Stimulated activated CD8-positive, alpha-beta memory T cell treated with anti-CD3 and anti-CD28 coated beads, Interleukin-2, amount 100 ng/mL, for 1 hour (primary cell): ENCODE measurements at places on chromosomes 7 and 10.

DNA sequence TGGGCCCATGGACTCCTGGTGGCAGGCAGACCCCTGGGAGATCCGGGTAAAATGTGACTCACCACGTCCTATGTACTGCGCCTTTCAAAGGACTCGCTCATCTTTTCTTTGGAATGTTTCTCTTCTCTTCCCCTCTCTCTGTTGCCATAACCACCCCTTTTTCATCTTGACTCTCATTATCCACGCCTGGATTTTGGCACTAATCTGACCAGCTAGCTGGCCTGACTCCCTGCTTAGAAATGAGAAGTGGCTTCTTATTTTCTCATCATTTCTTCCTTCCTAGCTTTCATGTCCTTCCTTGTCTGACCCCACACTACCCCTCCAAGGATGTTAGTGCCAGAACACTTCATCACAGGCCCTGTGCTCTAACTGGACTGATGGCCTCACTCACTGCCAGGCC is 98.0 kb upstream of the FAM171A1 start:
- no peak for DNase-seq

GRCh38 chr10:132457328-132458070 is 60.5 kb downstream of the PWWP2B start:
- no peak for DNase-seq

DNA sequence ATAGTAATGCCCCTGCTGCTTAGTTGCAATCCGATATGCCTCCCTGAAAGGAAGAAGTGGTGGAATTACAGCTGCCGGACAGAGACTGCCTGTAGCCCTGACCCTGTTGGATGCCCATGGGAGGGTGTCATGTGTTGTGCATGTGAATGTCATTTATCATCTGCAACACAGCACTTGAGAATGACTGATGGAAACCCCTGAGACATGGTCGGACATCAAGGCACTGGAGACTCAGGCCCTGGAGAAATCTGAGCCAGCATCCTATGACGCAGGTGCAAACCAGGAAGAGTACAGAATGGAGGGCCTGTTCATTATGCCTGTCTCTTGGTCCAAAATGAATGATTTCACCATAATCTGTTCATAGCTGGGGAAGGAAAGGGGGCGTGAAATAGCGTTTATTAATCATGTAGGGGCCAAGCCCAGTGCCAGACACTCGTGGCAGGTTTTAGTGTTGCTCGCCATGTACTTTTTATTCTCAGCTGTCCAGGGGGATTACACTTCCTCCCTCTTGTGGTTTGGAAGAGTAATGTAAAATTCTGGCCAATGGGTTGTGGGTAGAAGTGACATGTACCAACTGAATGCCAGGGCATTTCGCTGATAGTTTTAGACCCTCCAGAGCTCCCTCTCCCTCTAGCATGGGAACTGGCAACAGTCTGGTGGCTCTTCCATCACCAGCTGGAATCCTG is 23.0 kb upstream of the LEP start:
- DNase-seq: no peak

DNA sequence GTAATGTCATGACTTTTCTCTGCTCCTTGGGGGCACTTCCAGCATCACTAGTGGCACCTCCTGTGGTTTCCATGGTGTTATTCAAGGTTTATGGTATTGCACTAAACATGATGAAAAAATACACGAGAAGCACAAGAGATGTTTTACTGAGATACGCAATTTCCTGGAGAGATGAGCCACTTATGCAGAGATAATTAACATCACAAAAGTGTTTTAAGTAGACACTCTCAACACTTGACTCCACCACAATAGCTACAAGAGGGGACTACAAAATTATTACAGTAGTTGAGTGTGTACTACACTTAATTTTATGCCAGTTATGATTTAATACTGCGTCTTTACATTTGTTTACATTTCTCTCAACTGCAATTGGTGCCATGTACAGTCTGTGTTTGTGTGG is 906.7 kb downstream of the DNAJB9 start:
- no peak for DNase-seq

DNA sequence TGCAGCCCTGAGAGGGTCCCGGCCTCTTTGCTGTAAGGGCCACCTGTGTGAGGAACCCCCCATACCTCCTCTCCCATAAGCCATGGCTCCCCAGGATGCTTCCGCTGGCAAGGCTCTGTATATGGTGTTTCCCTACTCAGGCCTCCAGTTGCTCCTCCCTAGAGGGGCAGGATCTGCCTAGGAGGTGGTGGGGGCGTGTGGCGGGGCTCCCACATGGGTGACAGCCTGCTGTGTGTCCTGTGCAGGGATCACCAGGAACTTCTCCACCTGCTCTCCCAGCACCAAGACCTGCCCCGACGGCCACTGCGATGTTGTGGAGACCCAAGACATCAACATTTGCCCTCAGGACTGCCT is 25.7 kb upstream of the CSGALNACT2 start:
- DNase-seq: no peak

DNA sequence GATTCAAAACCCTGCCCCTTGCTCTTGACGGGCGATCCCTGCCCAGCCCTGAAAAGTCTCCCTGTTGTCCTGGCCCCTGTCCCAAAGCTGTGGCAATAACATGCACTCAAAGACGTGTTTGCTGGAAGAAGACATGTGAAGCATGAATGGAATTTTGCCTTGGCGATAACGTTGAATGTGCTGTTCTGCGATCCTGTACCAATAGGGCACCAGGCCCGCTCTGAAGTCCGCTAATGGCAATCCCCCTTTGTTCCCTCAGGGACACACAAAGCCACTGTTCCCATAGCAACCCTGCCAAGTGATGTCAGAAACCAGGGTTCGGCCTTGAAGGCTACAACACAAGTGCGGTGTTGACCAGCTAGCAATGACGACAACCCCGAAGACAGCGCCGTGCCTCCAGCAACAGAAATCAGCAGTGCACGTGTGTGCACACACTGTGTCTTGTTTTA is 284.6 kb downstream of the KLF6 start:
- DNase-seq: no peak

DNA sequence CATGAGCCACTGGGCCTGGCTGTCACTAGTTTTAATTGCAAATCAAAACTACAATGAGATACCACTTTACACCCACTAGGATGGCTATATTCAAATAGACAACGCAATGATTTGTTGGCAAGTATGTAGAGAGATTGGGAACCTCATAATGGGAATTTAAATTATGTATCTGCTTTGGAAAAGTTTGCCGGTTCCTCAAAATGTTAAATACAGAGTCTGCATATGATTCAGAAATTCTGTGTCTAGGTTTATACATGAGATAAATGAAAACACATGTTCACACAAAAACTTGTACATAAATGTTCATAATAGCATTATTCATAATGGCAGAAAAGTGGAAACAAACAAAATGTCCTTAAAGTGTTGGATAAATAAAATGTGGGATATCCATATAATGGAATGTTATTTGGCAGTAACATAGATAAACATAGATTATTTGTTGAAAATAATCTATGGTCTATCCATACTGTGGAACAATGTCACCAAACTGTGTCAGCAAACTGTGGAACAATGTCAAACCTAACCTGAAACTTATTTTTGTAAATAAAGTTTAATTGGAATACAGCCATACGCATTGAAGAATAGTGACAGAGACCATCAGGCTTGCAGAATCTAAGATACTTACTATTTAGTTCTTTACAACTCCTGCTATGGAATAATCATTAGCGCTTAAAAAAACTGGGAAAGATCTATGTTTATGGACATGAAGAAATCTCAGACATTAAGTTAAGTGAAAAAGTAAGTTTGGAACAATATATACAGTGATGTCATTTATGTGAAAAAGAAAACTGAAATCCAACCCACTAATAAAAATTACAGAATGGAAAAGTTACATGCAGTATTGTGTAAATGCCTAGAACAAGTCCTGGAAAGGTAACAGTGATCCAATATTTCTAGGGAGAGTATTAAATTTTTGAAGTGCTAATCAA is 70.9 kb downstream of the CCDC7 start:
- no peak for DNase-seq

- no peak for DNase-seq
Measured at GRCh38 chr10:70068925-70069324, 16.3 kb downstream of the MACROH2A2 start.

DNA sequence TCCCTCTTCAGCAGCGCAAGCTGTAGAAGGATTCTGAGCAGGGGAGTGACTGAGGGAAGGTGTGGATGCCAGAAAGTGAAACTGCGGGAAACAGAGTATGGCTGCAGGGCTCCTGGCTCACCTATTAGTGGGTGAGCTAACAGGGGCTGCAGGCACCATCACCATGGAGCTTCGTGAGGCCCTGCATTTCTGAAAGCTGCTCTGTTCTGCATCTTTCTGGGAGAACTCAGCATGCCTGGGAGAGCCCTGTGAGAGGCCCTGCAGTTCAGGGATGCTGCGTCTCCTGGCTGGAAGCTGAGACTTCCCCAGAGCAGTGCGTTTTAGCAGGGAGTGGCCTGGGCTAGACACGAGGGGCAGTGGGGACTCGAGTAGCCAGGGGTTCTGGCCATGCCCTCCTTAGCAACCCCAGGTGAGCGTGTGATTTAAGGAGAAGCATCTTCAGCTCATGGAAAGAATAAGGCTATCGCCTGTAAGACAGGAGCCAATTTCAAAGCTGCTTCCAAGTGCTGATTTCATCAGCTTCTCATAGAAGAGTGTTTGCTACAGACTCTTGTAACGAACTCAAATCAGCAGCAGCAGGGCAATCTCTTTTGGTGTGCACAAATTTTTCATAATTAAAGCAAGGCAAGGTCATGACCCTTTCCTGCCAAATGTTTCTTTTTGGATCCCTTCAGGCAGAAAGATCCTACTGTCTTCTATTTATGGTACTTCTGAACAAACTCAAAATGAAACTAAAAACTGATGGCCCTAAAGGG is 293.6 kb upstream of the ZNF32 start:
- DNase-seq: no peak

DNA sequence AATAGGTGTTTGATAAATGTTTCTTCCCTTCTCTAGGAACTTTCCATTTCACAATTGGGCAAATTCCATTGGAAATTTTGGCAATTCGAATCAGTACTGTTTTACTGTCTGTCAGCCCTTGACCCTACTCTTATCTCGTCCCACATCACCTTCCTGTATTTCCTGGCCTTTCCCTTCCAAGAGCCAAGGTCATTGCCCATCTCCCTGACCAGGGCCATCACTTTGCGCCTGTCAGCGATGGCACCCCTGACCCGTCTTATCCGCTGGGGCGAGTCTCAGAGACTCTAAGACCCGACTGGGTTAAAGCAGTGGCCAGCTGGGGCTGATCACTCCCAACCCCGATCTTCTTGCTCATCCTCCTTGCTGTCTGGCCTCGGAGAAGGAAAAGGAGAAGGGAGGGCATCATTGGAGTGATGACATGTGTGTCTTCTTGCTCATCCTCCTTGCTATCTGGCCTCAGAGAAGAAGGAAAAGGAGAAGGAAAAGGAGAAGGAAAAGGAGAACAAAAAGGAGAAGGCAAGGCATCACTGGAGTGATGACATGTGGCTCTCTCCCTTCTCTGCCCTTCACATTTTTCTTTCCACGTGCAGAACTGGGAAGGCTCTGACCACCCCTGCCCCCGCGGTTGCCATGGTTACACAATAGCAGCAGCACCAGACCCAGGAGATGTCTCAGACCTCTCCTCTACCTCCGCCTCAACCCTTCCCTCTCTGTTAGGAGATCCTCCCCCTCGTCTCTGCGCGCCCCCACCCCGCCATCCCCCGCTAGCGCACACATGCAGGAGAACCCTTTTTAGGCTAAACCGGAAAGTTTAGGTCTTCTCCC is 2.0 kb downstream of the SEMA3D start:
- DNase-seq: no peak
